AG09309 (cell line): ENCODE measurements at places on chromosomes 2 and 18.

GRCh38 chr2:170218931-170219330, 41.0 kb downstream of the MYO3B start:
- no peak for DNase-seq

- no peak for DNase-seq
These were observed 31.8 kb downstream of the TDRD15 start for GRCh38 chr2:21155365-21156136.

DNA sequence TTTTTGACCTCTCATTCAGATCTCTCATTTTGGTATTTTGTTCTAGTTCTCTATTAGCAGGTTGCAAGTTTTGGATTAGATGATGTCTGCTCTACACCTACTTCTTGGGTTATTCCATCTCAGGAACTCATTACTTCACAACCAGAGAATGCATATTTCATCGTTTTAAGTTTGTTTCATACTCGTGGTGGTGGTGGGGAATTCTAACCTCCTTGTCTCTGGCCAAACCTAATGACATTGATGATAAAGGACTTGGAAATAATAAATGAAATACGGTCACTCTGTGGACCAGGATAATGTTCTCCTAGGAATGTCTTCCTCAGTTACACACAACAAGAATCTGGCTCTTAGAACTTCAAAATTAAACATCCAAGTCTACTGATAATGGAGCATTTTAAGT, 115.2 kb downstream of the CDC42EP3 start:
- DNase-seq: no peak

DNA sequence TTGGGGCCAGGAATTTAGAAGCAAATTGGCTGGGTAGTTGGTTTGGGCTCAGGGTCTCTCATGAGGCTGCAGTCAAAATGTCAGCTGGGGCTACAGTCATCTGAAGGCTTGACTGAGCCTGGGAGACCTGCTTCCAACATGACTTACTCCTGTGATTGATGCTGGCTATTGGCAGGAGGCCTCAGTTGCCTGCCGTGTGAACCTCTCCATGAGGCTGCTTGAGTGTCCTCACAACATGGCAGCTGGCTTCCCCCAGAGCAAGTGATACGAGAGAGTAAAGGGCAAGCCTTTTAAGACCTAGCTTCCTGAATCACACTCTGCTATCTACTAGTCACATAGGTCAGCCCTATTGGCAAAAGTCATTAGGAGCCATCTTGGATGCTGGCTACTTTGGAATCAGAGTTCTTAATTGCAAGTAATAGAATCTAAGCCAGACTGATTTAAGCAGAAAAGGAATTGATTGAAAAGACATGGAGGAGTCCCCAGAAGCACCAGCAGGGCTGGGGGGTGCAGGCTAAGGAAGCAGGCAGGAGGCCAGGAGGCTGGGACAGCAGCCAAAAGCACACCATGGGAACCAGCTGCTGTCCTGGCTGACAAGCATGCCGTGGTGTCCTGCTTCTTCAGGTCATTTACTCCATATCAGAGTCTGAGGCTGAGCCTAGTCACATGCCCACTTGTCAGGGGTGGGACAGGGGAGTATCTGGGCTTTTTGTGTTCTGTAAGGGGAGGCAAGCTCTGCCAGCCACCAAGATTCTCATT, 7.8 kb upstream of the GIGYF2 start:
- DNase-seq: no peak

DNA sequence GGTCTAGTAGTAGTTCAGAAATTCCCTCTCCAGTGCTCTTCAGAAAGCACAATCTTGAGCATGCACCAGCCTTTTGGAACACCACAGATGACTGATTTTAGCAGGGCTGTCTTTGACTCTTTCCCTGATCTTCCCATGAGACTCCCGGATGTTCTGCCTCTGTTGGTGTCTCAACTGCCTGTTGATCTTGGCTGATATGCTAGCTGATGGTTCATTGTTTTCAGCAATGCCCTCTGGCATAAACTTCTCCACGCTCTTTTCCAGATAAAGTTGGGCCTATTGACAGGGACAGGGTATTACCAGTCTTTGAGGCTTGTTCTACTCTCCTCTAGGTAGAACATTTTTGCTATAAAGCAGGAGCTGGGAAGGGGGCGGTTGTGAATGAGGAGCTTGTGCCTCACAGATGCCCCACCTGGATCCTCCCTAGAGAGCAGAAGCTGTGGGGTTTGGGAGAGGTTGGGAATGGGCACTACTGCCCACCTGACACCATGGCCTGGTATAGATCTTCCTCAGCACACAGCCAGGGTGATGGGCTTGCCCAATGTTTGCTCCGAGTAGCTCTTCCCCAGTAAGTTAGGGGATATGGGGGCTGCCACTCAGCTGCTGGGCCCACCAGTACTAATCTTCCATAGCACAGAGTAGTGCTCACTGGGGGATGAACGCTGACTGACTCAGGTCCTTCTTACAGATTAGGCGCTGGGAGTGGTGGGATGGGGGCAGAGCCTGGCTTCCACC, 111.3 kb downstream of the PTGR3 start:
- no peak for DNase-seq

DNA sequence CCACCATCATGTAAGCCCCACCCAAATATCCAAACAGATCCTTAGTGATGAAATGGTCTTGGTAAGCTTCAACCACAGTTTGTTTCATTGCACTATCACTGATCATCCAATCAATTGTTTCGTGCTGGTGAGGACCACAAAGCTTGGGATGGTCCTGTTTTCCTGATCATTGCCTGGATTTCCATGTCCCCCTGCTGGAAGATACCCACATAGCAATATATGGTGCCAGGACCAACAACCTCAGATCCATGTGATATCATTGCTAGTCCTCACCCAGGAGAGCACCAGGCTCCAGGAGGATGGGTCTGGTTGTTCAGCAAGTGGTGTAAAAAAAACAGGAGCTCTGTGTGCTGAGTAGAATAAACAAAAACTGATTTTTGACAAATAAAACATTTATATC, 206.5 kb upstream of the SH3BP4 start:
- DNase-seq: no peak

- no peak for DNase-seq
These were observed 14.7 kb downstream of the CAPN10 start for GRCh38 chr2:240601061-240601830.

DNA sequence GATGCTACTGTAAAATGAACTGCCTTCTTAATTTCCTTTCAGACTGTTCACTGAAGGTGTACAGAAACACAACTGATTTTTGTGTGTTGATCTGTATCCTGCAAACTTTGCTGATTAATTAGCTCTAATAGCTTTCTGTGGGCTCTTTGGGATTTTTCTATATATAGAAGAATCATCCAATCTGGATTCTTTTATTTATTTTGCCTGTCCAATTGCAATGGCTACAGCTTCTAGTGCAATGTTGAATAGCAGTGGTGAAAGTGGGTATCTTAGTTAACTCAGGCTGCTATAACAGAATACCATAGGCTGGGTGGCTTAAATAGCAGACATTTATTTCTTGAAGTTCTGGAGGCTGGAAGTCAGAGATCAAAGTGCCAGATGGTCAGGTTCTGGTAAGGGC, 74.4 kb downstream of the ID2 start:
- no peak for DNase-seq

- no peak for DNase-seq
These were observed 652 bp downstream of the GPC1 start for GRCh38 chr2:240435948-240436682.

DNA sequence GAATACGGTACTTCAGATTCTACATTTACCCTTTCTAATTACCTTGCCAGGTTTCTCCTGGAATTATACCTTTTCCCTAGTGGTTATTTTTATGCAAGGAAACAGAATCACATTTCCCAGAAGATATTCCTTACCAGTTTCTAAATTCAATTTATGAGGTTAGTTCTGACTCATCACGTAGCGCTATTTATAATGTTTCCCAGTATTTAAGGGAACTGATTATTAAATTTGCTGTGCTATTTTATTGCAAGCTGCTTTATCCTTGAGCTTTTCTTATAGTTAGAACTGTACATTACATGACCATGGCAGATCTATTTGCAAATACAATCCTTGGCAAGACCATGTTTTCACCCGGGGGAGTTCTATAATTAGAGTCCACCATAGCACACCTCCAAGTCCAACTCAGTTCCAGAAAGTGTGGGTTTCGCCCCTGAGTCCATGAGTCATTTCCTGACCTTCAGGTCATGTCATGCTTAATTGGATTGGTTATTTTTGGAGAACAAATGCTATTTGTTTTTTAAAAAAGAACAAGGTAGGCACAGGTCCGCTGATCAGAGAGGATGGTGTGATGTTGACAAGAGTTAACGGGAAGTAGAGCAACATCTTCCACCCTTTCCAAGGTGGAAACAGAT, 126.6 kb downstream of the ZNF532 start:
- DNase-seq: no peak

- no peak for DNase-seq
These were observed 272 bp upstream of the FASTKD1 start for GRCh38 chr2:169573974-169574299.
